Stimulated activated CD4-positive, alpha-beta T cell treated with anti-CD3 and anti-CD28 coated beads, Interleukin-12 subunit alpha, Interleukin-12 subunit beta, amount 100 ng/mL, for 4 hours (primary cell): ENCODE measurements at places on chromosomes 3 and 15.
A peak's percentile ranks its signal among the peaks of the same experiment; 100 is the strongest.

GRCh38 chr15:33091983-33092693 lies 102.4 kb downstream of the FMN1 start:
- no peak for DNase-seq

GRCh38 chr3:9352917-9353752 lies 9.7 kb upstream of the THUMPD3 start:
- DNase-seq: peak; percentile 40

- DNase-seq: no peak
Observed at GRCh38 chr3:14875411-14876175, 56.8 kb downstream of the FGD5 start.

DNA sequence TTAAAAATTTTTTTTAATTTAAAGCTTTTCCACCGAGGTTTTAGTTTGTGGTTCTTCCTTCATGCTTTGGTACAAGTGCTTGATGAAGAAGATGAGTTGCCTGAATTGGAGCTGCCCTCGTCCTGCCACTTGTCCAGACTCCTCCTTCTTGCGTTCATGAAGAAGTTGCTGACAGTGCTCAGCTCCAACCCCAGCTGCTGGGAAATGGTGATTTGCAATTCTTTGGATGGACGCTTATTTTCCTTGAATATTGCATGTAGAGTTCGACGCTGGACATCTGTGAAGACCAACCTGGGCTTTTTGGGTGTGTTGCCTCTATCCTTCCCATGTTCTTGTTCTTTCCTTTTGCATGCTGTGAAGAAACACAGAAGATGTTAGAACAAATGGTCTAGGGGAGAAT lies 32.6 kb downstream of the ONECUT1 start:
- no peak for DNase-seq

DNA sequence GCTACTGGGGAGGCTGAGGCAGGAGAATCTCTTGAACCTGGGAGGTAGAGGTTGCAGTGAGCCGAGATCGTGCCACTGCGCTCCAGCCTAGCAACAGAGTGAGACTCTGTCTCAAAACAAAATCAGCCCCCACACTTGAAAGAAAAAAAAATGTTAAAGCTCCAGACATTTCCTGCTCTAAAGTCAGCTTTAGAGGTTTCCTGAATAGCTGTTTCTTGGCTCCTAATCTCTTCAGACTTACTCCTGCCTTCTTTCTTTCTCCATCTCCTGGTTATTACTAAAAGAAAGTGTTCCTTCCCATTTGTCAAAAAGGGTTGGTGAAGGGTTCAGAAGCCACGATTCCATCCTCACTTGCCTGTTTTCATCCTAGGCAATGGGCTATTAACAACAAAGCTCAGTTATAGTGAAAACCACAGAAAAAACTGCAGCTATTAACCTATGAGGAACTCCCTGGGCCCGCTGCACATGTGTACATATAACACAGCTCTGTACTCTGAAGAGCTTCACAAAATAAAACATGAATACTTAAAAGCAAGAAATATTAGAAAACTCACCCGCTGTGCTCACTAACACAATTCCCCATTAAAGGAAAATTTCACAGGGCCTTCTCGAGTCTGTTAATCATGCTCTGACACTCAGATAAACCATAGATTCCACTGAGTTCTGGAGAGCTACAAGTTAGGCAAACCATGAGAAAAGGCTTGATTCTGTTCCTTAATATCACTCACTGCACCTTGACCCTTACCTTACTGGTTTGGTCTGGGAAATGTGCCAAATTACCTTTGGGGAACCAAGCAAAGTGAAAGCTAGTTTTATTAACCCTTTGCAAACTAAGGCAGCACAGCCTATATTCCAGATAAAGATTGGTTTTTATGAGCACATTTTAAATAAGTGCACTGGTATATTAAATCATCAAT lies 89.9 kb upstream of the TSPAN3 start:
- no peak for DNase-seq

- no peak for DNase-seq
Observed at GRCh38 chr15:100703032-100703578, 100.7 kb downstream of the ASB7 start.

DNA sequence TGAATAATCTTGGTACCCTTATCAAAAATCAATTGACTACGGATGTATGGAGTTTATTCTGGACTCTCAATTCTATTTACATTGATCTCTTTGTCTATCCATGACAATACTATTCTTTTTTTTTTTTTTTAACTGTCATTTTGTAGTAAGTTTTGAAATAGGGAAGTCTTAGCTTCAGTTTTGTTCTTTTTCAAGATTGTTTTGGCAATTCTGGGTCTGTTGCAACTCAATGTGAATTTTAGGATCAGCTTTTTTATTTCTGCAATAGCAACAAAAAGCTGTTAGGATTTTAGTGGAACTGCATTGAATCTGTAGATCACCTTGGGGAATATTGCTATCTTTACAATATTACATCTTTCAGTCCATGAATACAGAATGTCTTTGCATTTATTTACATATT lies 21.4 kb downstream of the BTLA start:
- DNase-seq: no peak

DNA sequence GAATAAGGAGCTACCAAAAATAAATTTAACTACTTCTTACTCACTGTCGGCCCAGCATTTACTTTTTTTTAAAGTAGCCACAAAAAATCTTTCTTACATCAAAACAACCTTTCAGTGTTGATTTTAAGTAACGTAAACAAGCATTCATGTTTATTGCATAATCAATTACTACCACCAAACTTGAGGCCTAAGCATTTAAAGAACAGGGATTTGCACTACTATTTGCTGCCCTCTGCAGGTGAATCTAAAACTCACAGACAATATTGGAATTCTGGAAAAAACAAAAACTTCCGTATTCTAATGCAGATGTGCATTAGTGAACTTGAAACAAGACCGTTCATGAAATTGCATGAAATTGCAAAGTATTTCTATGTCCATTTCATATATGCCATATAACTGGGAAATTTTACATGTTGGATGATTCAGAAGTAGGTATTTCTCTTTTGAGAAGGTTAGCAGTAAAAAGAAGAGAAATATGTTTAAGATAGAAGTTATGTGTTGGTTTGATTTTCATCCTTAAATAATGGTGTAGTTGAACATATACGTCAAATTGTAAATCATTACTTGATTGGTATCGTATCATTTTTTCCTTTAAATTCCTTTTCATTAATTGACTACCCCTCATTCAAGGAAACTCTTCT lies 55.6 kb downstream of the CGGBP1 start:
- no peak for DNase-seq
